Hematopoietic multipotent progenitor cell treated with erythropoietin and hydrocortisone succinate and interleukin-3 and kit ligand, for 15 days (in vitro differentiated cells): ENCODE measurements at places on chromosomes 6 and 20.
A peak's percentile ranks its signal among the peaks of the same experiment; 100 is the strongest.

DNA sequence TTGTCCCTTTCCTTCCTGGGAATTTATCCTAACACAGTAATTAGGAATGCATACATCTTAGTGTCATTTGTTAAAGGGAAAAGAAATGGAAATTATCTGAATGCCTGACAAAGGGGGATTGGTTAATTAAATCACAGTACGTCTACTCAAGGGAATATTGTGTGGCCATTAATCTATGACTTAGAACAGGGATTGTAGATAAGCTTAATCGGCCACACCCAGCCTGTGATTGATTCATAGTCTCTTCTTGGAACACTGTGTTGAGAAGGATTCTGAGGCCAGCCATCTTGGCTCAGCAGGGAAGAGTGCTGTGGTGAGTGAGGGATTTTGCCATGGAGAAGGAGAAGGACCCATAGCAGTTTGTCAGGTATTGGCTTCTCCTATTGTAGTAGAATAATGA, 50.5 kb downstream of the CTNNBL1 start:
- DNase-seq = no peak

DNA sequence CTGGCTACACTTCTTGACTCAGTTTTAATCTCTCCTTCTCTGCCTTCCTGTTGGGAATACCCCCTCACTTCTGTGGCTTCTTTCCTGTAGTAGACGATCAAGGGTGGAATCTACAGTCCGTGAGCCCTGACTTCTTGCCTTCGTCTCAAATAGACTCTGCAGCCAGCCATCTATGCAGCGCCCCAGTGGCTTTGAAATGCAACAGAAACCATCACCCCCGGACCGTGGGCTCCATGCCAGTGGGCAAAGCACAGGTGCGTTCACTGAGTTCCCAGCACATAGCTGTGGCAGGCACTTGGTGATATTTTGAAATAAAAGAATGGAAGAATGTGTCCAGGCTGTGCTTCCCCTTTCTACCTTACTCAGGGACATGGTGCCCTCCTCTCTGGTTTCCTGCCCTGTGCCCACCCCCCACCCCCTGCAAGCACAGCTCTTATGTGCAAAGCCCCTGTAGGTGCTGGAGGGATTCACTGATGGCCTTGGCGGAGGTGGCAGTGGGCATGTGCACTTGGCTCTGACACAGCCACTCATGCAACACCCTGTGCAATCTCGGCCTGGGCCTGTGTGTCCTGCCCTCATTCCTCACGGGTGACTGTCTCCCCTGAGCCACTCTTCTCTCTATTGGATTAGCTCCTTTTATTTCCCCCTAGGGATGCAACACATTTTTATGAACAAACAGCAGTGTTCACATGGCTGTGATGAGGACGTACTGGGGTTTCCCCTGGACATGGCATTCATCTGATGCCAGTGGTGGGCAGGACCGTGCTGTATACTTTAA, 5.5 kb upstream of the CDSN start:
- DNase-seq = no peak

GRCh38 chr20:19973961-19974629, 43.1 kb upstream of the NAA20 start:
- no peak for DNase-seq

GRCh38 chr6:129583866-129584265, 126.1 kb downstream of the ARHGAP18 start:
- DNase-seq = no peak

DNA sequence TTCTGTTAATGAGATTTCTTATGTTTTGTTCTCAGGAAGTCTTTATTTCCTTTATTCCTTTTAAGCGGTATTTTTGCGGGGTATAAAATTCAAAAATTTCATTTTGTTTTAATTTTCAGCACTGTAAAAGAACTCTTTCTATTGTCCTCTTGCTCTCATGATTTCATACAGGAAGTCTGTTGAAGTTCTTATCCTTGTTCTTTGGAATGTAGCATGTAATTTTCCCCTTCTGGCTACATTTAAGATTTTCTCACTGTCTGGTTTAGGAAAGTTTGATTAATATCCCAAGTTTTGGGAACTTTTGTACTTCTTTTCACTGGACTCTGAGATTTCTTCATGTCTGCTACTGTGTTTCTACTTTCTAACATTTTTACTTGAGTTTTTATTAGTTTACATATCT, 581.4 kb upstream of the GJE1 start:
- no peak for DNase-seq

GRCh38 chr6:68826501-68826900, 191.4 kb downstream of the ADGRB3 start:
- DNase-seq = no peak

DNA sequence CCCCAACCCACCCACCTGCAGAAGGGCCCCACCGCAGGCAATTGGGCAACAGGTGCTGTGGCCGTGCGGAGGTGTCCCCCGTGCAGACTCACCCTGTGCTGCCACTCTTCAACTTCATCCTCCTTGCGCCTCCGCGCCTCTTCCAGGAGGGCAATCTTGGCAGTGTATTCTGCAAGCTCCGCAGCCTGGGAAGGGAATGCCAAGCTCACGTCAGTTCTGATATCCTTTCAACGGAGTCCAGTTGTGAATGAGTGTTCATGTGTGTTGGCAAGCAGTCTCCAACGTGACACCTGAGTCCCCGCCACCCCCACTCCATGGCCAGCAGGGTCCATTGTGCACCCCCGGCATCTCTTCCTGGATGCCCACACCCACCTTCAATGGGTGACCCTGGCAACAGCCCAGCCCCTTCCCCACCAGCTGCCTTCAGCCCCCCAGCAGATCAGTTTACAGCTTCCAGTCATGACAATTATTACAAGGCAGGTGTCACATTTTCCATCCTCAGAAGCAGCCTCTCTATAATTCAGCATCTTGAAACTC, 49.9 kb downstream of the EZR start:
- DNase-seq = no peak

DNA sequence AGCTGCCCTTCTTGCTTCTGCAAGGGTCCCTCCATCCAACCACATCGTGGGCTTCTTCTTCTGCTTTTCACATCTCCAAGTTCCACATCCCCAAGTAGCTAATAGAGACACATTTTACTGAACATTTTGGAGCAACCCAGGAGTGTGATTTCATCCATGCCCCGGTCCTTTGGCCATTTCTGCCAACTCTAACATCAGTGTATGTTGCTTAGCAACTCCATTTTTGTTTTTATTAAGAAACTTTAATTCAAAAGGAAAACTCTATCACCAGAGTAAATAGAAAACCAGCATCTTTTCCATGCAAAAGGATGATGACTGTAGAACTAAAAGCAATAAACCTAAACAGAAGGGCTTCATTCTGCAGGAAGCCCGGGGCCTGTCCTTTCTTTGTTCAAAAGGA, 32.7 kb upstream of the SULF2 start:
- no peak for DNase-seq

DNA sequence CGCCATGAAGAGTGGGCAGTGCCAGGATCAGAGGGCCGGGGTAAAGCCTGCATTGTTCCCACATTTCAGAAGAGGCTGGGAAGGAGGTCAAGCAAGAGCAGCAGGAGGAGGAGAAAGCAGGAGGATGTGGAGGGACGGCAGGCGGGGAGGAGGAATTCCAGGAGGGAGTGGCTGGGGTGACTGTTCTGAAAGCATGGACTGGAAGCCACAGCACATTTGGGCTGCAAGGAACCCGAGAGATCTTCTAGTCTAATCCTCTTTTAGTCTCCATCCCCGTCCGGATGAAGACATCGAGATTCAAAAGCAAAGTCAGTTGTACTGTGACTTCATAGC, 76.9 kb downstream of the FAM50B start:
- no peak for DNase-seq

- no peak for DNase-seq
These were observed 191.0 kb upstream of the SNX9 start for GRCh38 chr6:157631838-157632614.

DNA sequence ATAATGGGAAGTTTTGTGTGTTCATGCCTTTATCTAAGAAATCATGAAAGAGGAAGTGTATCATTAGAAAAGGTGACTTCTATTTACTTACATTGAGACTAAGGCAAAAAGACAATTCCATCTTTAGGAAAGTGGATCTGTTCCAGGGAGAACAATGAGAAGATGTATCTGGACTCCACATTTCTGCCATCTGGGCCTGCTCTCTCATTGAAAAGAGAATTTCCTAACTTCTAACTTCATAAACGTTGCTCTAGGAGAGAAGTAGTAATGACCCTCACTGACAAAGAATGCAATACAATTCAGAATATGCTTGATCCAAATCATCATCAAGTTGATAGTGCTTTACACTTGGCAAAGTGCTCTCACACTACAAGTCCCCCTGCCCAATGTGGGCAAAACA, 294.2 kb downstream of the OGFRL1 start:
- DNase-seq = no peak

DNA sequence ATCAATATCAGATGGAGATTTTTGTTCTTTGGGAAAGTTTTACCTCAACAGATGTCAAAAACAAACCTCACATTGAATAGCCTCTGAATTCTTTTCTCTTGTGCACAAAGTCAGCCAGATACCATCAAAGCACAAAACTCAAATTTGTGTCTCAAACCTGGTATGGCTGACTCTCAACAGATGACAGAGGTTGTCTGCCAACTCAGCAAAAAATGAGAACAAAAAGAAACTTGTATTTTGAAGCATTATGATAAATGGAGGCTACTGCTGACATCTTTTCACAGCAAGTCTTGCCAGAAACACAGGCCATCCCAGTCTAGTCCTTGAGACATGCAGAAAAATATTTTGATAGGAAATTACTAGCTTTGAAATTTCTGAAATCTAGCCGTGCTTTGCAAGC, 79.8 kb downstream of the KIF16B start:
- DNase-seq = no peak

- no peak for DNase-seq
These were observed 3.6 kb downstream of the TAGAP start for GRCh38 chr6:159041181-159041580.

DNA sequence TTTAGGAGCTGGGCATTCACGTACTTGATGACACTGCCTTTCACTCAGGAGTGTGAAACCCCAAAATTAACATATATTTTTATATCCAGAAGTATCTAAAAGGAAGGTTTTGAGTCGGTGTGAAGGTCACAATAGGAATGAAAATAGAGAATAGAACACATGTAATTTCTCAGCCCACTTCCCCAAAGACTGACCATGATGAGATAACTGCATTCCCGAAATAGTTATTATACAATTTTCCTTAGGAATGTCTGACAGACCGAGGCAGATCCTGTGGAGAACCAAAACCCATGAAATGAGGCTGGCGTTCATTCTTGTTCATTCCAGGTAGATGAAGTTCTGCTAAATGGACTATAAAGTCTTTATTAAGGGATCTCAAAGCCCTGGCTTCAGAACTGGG, 10.3 kb downstream of the NSFL1C start:
- DNase-seq = no peak

DNA sequence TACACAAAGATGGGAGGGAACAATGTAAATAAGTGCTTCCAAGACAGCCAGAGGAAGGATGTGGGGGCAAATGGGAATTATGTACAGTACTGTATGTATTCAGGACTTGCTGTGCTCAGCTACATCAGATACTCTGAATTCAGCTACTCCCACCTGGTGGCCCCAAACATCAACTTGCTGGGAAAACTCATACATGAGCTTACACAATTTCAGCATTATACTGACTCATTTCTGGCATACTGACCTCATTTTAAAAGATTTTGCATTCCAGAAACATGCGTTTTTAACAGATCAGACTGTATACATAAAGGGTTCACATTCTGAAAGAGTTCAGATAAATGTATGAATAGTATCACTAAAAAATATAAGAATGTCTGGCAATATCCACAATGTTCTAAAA, 59.7 kb downstream of the GPX5 start:
- DNase-seq = no peak

DNA sequence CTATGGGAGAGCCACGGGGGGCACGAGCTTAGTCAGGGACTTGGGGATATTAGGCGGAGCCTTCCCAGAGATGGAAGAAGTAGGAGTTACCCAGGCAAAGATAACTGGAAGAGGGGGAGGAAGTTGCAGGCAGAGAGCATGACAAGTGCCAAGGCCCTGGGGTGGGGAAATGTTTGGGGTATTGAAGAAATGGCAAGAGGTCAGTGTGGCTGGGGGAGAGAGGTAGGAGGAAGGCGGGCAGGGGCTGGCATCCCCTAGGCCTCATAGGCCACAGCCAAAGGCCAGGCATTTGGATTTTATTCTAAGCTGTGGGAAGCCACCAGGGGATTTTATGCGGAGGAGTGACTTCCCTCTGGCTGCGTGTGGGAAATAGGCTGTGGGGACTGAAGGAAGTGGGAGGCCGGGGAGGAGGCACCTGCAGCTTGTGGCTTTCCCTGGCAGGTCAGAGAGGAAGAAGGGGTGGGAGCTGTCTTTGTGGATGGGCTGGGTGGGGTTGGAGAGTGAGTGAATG, 22.7 kb downstream of the SNAI1 start:
- no peak for DNase-seq

- DNase-seq = no peak
These were observed 1.7 kb upstream of the PHF10 start for GRCh38 chr6:169726049-169726400.

DNA sequence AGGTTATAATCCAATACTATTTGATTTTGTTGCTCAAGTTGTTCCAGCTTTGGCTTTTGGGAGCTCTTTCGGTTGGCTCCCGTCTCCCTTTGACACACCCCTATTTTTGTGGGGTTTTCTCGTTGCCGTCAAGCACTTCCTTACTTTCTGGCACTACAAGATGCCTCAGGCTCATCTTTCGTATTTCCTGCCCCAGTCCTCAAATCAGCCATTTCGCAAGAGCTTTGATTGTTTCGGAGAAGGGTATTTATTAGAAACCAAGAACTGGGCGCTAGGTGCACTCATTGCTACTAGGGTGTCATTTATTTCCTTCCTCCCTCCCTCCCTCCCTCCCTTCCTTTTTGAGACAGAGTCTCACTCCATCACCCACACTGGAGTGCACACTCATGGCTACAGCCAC, 13.3 kb upstream of the SOX12 start:
- DNase-seq = no peak

GRCh38 chr6:20931093-20931492, 396.8 kb downstream of the CDKAL1 start:
- peak; percentile 11 for DNase-seq

DNA sequence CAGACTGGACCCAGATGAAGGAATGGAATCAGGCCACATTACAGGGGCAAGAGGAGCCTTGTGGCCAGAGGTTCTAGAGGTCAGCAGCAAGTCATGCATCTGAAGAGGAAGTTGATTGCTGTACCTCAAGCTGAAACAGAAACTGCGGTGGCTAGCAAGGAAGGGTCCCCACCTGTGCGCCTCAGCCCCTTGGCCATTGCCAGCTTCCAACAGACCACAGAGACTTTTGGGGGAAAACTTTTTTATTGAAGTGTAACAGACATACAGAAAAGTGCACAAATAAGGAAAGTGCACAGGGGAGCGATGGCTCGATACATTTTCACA, 26.8 kb upstream of the SLC9A8 start:
- DNase-seq = no peak

DNA sequence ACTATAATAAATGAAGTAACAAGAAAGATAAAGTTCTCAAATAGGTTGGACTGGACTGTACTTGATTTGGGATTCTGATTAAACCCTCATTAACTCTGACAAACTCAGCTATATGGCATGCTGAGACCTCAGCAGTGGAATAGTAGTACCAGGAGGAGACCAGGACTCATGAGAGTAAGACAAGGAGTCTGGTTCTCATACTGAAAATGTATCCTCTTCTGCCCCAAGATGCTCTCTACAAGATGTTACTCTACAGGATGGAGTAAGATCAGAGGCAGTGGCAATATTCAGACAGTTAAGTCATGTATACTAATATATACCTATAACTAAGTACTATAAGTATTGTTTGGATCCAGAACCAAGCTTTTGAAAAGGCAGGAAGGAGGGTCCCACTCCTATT, 31.9 kb upstream of the SYNCRIP start:
- DNase-seq = no peak
